Stimulated activated CD4-positive, alpha-beta T cell treated with anti-CD3 and anti-CD28 coated beads, Interleukin-15, amount 100 ng/mL, for 1 hour (primary cell): ENCODE measurements at places on chromosomes 11 and 22.

GRCh38 chr11:18172666-18173065 is at the start of gene MRGPRX4:
Gene MRGPRX4, plus strand, starts transcription at chr11:18172837. Its CDS starts 420 bp downstream, at chr11:18173257.
- no peak for DNase-seq

DNA sequence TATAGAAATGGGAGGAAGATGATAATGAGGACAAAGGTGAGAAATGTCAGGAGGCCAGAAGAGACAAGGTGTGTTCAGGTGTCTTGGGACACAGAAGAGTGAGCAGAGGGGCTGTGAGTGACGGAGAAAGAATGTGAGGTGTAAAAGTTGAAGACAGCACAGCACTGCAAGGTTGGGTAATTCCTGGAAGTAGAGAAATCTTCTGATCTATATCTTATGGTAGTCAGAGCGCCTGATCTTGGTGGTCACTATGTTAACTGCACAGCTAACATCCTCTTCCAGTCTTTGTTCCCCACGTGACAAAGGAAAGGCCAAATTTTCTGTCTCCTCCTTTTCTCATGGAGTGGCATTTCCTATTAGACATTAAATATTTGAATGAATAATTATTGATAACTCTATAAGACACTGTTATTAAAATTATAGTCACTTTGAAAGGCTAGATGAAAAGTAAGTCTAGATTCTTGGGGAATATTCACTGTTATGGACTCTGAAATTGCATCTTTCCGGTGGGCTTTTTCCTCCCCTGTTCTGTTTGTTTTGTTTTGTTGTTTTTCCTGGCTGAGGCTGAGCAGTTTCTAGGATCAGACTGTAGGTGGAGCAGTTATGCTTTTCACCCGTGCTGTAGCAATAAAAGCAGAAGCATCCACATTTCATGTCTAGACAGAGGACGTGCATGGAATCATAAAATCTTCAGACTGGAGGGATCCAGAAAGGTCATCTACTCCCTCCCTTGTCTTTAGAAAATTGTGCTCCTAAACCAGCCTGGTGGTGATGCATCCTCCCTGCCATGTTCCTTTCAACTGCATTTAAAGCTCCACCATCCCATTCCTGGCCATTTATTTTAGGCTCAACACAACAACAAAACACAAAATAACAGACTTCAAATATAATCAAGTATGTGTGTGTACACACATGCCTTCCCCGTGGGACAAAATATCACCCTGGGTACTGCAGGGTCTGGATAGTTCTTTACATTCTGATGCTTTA is 26.6 kb downstream of the SC5D start:
- DNase-seq: no peak

- DNase-seq: no peak
Observed at GRCh38 chr22:46219636-46220035, 30.5 kb downstream of the CDPF1 start.

GRCh38 chr11:30605036-30605605 is 19.0 kb upstream of the MPPED2 start:
- DNase-seq: no peak

GRCh38 chr22:25165785-25166184 is 33.9 kb upstream of the CRYBB3 start:
- DNase-seq: no peak

DNA sequence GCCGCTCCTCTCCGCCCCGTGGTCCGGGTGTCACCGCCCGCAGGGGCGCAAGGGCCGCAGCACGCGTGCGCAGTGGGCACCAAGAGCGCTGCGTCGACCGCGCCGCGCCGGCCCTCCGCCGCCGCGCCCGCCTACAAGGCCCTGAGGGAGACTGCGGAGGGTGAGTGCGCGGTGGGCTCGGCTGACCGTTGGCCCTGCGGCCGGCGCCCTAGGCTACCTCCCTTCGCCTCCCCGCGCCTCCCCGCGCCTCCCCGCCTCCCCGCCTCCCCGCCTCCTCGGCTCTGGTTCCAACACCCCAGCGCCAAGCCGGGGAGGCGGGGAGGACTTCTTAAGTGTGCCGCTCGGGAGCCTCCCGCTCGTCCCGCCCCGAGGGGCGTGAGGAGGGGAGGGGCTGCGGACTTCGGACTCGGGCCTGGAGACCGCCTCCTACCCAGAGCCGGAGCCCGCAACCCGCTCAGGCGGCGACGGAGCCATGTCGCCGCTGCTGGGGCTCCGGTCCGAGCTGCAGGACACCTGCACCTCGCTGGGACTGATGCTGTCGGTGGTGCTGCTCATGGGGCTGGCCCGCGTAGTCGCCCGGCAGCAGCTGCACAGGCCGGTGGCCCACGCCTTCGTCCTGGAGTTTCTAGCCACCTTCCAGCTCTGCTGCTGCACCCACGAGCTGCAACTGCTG is at the start of gene AQP11:
Gene AQP11, plus strand, starts transcription at position 433 of the 673 bp plus-strand sequence. Its CDS starts 40 bp downstream, at position 473.
- DNase-seq: peak; percentile 19

DNA sequence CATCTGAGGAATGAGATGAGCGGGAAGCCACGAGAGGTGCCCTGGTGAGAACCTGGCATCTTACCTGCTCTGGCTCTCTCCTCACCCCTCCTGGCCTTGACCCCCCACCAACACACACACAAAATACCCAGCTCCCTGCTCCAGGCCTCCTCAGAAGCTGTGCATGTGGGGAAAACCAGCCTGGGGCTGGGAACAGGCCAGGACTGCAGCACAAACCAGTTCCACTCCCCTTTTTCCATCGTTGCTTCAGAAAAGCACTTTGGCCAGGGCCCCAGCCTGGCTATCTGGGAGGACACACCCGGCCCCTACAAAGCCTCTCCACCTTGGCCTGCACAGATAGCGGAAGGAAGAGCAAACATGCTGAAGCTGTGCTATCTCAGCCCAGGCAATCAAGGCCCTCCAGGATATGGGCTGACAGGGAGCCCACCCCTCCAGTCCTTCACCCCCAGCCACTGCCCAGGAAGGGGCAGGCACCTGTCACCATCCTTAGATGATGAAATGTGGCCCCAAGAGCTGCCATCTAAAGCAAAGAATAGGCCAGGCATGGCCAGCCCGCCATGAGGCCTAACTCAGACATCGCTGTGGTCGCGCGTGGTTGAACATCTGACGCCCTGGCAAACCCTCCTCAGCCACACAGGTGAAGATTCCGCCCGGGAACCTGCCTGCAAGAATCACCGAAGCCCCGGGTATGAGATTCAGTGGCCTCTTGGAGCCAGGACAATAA is 35.4 kb downstream of the PISD start:
- no peak for DNase-seq

DNA sequence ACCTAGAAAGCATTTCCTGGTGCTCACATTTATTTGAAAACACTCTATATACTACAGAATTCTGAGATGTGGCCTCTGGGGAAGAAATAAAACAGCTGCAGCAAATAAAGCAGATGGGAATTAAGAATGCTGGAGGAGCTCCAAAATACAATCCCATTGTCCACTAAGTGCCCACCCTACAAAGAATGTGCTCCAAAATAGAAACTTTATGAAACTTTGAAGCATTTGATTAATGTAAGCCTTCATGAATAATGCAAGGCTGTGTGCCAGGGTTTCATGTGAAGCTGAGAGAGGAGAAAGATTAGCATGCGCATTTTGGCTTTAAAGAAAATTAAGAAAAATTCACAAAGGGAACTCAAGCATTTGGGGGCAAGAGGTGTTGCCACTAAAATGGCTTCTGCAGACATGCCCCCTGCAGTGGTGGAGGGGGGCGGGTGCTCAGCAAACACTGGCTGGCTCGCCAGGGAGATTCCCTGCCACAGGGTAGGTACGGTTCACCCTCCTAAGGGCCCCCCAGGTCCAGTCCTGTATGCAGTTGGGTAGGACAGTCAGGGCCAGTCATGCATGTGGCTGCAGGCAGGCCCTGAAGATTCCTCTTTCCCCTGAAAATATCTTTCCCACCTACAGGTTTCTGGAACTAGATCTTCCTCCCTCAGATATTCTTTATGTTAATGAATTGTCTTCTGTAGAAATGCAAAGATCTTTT is 46.6 kb upstream of the RCN1 start:
- no peak for DNase-seq

- peak; percentile 1 for DNase-seq
Observed at GRCh38 chr11:35272391-35272902, 133.5 kb downstream of the CD44 start.

DNA sequence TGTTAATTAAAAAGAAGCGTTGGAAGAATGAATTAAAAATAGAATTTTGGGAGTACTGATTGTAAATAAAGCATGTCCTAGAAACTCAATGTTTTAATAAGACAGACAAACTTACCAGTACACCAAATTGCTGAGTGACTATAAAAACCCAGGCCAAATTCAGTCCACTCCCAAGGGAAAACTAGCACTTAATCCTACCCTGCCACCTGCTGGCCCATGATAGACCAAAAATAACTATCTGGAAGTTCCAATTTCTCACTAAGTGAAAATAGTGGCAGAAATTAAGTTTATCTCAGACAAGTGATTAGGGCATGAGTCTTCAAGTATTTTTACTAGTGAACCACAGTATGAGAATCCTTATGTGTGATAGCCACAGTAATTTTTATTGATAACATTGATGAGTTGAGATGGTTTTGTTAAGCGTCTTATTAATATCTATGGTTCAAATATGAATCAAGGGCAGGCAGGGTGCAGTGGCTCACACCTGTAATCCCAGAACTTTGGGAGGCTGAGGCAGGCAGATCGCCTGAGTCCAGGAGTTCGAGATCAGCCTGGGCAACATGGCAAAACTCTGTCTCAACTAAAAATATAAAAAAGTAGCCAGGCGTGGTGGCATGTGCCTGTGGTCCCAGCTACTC is 9.8 kb upstream of the DDX10 start:
- DNase-seq: no peak

GRCh38 chr11:75330291-75330690 is 21.2 kb downstream of the ARRB1 start:
- no peak for DNase-seq

- DNase-seq: no peak
Observed at GRCh38 chr11:7320306-7320705, 68.6 kb downstream of the SYT9 start.

DNA sequence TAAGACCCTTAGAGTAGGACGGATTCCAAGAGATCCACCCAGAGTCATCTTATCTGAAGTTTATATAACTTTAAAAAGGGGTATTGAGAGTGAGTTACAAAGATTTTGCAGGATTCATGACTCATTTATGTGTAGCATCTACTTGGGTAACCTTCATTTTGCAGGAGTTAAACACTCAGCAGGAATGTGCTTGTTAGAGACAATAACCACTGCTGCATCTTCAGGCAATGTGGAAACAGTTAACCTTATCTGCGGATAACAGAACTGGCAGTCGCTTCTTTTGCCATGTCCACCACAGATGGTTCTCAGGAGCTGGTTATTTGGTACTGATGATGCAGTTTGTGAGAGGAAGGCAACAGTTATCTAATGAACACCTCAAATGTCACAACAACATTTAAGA is 417.9 kb upstream of the DDI1 start:
- DNase-seq: no peak
